ENCODE measurements at places on chromosomes 1 and 21.

- no peak for DNase-seq
Measured at GRCh38 chr1:202187697-202188407, 5.7 kb upstream of the LGR6 start.

DNA sequence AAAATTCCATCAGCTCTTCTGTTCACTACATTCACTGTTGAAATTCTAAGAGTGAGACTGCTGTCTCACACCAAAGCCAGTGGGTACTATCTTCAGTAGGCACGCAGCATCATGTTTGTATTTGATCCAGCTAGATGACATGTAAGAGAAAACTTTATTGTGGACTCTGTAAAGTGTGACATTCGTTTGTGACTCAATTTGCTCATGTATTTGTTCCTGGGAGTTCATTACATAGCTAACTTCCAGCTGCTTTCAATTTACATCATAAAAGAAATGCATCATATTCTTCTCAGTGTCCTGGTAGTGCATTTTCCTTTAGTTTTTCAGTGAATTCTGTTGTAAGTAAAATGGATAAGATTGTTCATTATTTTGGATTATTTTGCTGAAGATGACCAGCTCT is 31.4 kb downstream of the CTH start:
- DNase-seq = no peak

DNA sequence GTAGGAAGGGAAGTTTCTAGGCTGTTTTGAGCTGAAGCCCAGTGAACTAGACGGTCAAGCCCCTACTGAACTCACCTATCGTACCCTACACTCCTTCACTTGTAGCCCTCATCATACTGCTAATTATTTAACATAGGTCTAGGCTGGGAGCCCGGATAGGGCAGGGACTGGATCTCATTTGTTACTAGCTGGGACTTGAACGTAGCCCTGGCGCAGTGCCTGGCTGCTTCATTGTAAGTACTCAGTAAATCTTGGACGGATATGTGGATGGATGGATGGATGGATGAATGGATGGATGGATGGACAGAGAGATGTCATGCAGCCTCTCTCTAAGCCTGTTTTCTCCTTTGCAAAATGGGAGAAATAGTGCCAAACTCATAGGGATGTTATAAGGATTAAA is 129.2 kb downstream of the EPHB2 start:
- no peak for DNase-seq

GRCh38 chr21:34743831-34744230 is 75.0 kb downstream of the CLIC6 start:
- DNase-seq = no peak

GRCh38 chr1:2815551-2815950 is 14.1 kb upstream of the TTC34 start:
- no peak for DNase-seq

DNA sequence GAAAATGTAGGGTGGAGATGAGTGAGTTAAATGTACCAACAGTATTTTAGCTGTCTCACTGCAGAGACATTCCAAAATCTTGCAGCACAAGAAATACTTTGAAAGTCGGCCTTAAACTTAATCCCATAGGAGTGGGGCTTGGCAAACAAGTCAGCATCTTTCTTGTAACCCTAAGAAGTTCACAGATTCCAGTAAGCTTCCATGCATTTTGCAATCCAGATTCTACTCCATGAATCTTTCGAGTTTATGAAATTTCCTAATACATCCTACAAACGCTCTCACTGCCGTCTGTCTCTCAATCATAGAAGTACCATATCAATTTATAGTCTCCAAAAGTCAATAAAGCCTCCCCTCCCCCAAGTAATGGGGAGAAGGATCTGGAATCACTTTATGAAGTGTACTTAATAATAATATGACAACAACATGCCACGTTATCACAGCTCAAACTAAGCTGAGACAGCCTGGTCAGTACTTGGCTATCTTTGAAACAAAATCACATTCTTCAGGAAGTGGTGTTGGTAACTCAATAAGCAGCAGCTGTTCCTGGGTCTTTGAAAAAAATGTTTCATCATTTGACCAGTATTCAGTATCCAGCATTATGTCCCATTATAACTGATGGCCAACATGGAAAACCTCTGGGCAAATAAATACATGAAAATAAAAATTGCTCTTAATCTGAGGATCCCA is 317.4 kb upstream of the RUNX1 start:
- DNase-seq = no peak

GRCh38 chr1:16252912-16253311 is 15.9 kb upstream of the CPLANE2 start:
- DNase-seq = no peak

GRCh38 chr1:6852136-6852890 is 67.1 kb downstream of the CAMTA1 start:
- DNase-seq = no peak

DNA sequence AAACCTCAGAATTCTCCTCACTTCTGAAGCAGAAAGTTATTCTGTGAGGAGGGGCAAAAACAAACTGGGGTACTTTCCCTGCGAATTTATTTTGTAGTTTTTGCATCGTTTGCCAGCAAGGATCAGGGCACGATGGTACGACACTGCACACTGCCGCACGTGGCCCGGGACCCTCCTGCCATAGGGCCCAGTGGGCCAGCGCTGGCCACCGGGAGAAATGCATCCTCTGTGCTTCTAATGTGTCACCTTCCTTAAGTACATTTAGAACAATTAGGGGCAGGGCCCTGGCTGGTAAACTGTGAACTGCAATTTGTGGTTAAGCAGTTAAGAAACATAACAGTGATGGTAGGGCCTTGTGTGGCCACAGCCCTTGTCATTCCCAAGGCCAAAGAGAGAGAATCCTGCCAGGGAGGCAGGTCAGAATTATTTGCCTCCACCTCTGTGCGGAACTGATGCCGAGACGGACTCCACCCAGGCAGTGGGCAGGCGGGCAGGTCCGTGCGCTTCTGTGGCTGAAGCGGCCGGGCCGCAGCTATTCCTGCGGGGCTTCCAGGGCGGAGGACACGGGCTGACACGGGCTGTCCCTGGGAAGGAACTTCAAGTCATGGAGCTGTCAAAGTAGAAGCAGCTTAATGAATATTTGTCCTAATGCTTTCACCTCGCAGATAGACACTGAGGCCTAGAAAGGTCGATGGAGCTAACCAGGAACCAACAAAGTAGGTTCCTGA is 12.5 kb downstream of the GPR137B start:
- DNase-seq = no peak

- DNase-seq = no peak
Measured at GRCh38 chr1:166999500-167000055, 10.5 kb downstream of the MAEL start.

DNA sequence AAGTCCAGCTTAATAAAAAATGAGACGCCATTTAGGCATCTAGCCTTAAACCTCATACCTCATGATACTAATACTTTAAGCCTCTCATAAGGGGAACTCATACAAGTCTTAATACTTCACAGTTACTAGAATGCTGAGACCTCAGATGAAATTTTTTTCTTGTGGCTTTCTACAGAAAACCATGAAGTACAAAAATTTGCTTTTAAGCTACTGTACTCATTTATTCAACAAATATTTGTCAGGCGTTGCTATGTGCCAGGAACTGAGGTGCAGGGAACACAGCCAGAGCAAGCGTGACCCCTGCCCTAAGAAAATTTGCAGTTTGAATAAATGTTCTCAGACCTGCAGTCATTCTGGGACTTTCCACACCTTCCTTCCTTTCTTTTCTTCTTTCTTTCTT is 150.6 kb downstream of the MRPL39 start:
- DNase-seq = no peak

GRCh38 chr21:26043891-26044290 is 126.7 kb downstream of the APP start:
- no peak for DNase-seq

- no peak for DNase-seq
Measured at GRCh38 chr1:243443557-243443956, 187.7 kb downstream of the SDCCAG8 start.

DNA sequence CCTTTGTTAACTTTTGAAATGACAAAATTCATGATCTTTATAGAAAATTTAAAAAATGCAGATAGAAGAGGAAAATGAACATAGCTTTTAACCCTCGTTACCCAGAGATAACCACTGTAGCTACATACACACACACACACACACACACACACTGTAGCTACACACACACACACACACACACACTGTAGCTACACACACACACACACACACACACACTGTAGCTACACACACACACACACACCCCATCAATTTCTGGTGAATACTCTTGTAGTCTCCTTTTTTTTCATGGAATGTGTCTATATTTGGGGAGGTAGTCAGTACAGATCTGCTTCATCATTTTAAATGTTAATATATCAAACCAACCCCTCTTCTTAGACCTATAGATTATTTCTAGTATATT is 58.5 kb downstream of the SH3BGR start:
- DNase-seq = no peak

DNA sequence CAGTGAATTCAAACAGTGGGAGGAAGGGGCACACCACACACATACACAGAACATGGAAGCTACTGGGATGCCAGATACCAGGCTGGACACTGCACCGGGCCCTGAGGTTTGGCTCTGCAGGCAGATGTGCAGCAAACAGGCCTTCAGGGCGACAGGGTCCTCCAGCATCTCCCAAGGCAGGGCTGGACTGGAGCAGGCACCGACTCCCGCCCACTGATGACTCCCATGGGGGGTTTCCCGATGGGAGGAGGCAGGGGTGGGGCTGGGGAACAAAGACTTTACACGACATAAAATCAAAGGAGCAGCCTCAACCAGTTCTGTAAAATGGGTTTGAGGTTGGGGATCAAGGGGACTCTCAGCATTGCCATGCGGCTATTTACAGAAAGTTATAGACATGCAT is 118.1 kb downstream of the SYT2 start:
- DNase-seq = no peak

DNA sequence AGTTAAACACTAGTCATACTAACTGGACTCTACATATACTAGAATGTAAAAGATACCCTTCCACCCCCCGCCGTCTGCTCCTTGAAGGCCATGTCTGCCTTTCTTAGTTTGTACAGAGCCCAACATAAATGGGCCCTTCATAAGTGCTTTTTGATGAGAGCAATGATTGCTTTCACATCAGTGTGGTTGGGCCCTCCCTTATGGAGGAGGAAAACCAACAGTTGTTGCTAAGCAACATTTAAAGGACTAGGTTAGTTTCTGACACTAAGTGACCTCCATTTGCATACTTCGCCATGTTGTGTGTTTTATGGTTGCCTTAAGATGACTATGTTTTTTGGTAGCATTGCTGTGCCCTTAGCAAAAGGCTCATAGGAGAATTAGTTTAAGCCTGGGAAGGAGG is 182.0 kb upstream of the SGIP1 start:
- no peak for DNase-seq

DNA sequence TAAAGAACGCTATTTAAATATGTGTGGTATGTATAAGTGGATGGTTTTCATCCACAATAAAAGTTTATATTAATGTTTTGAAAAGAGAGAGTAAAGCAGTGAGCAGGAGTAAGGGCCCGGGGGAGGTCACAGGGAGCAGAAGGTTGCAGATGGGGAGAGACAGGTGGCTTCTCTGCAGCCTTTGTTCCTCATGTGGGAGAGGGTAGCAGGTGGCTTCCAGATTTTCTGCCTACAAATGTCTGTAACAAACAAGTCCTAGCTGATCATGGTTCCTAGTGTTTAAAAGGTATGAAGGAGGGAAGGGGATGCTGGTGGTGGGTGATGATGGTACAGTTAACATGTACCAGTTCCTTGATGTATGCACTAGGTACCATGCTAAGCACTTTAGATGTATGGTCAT is 18.8 kb downstream of the QSOX1 start:
- DNase-seq = no peak

- DNase-seq = no peak
Measured at GRCh38 chr1:158933621-158934020, 2.3 kb downstream of the PYHIN1 start.

DNA sequence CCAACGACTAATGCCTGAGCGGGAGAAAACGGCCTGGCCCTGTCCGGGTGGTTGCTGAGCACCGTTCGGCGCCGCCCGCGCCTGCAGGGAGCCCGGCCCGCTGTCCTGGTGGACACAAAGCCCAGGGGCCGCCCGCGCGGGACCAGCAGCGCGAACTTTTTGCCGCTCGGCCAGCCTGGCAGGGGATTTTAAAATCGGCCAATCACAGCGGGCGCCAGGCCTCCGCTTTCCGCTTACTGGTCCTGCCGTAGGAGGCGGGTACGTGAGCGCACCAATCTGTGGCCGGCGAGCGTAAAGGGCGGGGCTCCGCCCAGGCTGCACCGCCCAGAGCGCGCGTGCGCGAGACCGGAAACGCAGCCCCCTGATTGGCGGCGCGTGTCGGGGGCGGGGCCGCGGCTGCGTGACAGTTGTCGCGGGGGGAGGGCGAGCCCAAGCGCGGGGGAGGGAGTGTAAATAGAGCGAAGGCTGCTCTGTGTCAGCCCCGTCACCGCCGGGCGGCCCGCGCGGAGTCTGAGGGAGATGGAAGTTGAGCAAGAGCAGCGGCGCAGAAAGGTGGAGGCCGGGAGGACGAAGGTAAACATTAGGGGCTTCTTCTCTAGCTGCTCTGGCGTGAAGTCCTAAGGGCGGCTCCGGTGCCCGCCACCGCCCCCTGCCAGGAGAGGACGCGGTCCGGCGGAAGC is at the start of the genes C21orf58 and PCNT:
C21orf58 (minus strand) TSS at position 161 of the 680 bp plus-strand sequence. CDS start 1,132 bp downstream, outside the sequence.
PCNT (plus strand) TSS at position 447 of the 680 bp plus-strand sequence; CDS start at position 520, 73 bp downstream.
- peak; percentile 98 for DNase-seq

GRCh38 chr1:247548769-247549182 is at the start of gene GCSAML:
Gene GCSAML, plus strand, starts transcription at chr1:247549134. Its CDS starts 58 bp downstream, at chr1:247549192.
- DNase-seq = no peak

DNA sequence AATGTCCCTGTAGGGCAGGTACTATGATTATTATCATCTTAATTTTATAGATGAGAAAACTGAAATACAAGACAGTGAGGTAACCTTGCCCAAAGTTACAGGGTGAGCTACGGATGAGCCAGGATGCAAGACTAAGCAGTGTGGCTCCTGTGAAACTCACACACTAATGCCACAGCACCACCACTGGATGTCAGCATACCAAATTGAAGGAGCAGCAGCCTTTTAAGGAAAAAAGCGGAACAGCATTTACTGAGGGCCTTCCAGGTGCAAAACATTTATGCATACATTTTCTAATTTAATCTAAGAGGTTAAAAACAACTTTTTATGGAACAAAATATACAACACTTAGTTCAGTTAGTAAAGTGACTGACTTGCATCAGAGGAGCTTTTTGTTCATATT is 41.7 kb downstream of the SEC16B start:
- peak; percentile 39 for DNase-seq
